ENCODE measurements at places on chromosomes 5 and 9.

DNA sequence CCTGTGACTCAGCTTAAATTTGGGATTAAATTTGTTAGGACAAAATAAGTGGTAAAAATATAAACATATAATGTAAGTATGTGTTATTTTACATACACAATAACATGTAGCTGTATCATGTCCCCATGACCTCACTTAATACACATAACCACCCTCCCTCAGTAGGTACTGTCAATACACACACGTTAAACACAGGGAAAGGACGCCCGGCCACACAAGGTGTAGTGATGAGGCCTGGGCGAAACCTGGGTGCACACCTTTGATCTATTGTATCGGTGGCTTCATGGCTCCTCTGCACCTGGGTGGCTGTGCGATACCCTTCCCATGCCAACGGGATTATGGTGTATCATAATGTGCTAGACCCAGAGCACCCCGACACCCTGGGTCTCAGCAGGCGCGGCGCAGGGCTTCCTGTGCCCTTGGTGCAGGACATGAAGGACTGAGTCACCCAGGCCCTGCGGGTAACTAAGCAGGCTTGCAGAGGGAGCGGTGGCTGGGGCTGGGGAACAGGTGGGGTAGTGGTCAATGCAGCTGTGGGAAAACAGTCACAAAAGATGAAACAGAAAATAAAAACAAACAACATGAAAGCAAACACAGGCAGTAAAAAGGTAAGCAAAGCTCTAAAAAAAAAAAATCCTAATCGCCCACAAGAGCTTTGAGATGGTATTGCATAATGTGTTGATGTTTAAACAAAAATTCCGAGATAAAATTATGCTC, 127.5 kb upstream of the RETREG1 start:
- DNase-seq: no peak

GRCh38 chr5:17436761-17437221, 61.2 kb upstream of the TAF11L2 start:
- DNase-seq: no peak

GRCh38 chr9:127133739-127134167, 11.3 kb upstream of the ANGPTL2 start:
- no peak for DNase-seq

DNA sequence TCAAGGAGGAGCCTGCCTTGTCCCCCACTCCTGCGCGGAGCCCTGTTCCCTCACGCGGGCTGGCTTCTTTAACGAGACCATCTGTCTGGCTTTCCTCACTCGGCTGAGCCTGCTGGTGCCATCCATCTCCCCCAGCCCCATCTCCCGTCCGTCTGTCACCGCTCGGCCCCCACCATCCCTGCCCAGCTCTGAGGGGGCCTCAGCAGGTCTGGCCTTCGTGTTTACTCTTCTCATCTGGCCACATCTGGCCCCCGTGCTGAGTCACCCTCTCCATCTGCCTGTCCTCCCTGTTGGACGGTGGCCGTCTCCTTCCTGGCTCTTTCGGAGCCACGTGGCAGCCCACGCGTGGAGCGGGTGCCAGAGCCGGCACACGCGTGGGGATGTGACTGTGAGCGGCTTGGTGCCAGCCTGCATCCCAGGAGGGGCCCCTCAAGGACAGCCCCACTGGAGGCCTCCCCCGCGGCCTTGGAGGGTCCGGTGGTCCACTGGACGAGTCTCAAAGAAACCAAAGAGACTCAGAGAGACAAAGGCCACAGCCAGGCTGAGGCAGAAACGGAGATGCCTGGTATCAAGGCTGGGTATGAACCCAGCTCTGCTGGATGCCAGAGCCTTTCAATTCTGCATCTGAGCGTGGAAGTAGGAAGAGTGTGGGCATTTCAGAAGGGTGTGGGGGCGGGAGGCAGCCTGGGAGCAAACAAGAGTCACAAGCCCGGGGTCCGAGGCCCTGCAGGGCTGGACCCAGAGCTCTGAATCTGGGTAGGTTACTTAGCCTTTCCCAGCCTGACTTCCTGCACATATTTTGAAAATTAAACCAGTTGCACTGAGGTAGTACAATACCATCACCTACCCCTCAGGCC, 76.7 kb upstream of the UNC5A start:
- DNase-seq: no peak

DNA sequence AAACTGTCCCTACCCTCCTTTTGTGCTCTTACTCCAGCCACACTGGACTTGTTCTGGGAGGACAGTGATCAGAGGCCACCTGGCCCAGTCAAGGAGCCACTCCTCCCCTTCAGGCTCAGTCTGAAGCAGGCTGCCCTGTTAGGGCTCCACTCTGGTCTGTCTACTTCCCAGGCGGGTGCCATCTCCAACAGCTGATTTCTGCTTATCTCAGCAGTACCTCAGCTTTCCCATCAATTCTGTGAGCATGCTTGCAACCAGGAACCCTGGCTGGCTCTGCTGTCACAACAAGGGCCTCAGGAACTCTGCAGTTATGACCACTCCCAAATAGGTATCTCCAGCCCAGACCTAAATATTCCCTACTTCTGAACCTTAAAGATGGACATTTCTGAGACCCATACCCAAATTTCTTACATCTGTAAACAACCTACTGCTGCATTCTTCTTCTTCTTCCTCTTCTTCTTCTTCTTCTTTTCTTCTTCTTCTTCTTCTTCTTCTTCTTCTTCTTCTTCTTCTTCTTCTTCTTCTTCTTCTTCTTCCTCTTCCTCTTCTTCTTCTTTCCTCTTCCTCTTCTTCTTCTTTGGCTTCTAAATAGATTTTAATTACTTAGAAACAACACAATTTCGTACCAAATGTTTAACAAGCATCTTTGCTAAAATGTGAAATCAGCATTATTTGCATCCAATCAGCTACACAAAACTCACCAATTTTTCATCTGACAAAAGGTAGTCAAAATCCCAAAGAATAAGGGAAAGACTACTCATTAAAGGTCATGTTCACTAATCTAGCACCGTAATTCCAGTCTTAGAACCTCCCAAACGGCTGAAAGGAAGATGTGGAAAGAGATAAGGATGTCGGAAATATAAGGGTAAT, 13.6 kb upstream of the SLC22A4 start:
- DNase-seq: no peak

DNA sequence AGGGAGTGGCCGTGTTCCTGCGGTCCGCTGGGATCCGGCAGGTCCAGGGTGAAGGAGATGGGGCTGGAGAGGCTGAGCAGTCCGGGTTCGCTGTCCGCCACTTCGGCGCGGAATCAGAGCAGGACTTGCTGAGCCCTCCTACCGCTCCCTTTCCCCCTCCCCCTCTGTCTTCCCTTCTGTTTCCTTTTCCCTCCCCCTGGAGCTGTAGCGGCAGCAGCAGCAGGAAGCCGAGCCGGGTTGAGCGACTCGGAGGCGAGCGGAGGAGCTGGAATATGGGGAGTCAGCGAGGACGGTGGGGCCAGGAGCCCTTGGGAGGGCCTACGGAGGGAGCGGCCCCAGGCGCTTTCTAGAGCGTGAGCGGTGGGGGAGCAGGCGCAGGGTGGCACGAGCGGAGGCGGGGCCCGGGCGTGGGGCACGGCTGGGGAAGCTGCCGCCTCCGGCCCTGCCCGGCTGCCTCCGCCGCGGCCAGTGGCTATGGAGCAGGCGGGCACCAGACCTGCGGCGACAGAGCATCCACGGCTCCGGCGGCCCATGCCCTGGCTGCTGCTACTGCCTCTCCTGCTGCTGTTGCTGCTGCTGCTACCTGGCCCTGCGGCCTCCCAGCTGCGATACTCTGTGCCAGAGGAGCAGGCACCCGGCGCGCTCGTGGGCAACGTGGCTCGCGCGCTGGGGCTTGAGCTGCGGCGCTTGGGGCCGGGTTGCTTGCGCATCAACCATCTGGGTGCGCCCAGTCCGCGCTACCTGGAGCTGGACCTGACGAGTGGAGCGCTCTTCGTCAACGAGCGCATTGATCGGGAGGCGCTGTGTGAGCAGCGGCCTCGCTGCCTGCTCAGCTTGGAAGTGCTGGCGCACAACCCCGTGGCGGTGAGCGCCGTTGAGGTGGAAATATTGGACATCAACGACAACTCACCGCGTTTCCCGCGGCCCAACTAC, at the start of gene PCDHAC2:
Gene PCDHAC2, plus strand, starts transcription at position 184 of the 933 bp plus-strand sequence. Its CDS starts 291 bp downstream, at position 475.
- no peak for DNase-seq

- DNase-seq: no peak
Measured at GRCh38 chr5:178740181-178740557, 9.7 kb upstream of the ZNF354A start.

DNA sequence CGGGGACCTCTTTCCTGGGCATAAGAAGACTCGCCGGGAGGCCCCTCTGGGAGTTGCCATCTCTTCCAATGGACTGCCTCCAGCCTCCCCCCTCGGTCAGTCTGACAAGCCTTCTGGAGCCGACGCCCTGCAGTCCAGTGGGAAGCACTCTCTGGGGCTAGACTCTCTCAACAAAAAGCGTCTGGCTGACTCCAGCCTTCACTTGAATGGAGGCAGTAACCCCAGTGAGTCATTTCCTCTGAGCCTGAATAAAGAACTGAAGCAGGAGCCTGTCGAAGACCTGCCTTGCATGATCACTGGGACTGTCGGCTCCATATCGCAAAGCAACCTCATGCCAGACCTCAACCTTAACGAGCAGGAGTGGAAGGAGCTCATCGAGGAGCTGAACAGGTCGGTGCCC, 28.4 kb upstream of the LTC4S start:
- DNase-seq: no peak

DNA sequence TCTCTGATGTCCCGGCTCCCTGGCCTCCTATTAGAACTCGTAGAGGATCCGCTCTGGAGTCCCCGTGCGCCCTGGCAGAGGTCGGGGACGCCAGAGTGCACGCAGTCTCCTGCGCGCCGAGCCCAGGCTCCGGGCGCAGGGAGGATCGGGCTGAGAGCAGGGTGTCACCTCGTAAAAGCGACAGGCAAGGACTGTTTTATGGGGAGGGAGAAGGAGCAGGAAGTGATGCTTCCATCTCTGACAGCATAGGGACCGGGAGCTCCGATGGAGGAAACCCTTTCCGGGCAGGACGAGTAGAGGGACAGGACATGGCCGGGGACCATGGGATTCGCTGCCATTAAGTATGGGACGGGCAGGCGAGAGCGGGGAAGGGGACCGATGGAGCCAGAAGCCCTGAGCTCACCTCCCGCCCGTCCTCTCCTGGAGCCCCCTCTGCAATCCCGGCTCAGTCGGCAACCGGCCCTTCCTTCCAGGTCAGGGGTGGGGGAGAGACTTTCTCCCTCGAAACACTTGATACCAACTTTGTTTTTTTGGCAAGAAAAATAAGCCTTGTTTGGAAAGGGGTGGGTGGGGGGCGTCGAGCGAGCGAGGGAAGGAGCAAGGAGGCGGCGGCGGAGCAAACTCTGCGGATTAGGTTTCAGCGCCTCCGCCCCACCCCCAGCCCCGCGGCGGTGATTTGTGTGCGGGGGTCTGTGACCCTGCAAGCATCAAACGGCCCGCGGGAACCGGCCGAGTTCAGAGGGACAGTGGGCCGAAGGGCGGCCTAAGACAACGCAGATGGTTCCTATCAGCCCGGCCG, 12.6 kb downstream of the LMX1B start:
- DNase-seq: no peak

GRCh38 chr5:6714226-6715041, 1.2 kb downstream of the TENT4A start:
- peak; percentile 13 for DNase-seq

GRCh38 chr5:55575815-55576583, 41.2 kb upstream of the PLPP1 start:
- DNase-seq: no peak

GRCh38 chr9:81628897-81629296, 60.5 kb downstream of the TLE1 start:
- no peak for DNase-seq

GRCh38 chr5:165079389-165079788, 1574.0 kb downstream of the MAT2B start:
- no peak for DNase-seq

- DNase-seq: no peak
Measured at GRCh38 chr5:174571662-174572397, 152.6 kb upstream of the MSX2 start.

DNA sequence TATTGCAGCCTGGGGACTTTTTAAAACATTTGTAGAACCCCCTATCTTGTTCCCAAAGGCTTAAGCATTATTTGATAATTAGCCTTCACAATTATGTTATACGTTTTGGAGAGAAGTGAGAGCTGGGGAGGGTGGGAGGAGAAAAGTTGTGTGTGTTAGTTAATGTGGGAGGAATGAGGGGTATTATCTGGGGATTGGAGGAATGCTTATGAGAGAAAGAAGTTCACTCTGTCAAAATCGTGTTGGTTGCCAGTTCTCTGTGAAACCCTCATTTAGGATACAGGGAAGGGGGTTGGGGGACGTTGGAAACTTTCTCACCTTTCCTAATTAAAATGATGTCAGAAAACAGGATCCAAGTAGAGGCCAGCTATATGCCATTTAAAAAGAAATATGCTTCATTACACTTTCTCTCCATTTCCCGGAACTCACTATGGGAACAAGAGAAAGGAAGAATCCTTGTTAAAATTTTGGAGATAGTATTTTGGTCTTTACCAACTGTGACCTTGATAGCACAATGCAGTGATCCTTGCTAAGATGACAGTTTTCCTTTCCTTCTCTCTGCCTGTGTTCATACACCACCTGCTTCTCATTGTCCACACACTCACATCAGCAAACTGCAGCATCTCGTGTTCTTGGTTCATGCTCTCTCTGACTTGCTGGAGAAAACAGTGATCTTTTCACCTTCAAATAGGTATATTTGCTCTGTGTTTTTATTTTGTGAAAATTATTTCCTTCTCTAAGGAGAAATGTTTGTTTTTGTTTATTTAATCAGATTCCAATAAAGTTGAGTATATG, 336.7 kb upstream of the CLINT1 start:
- DNase-seq: no peak

GRCh38 chr5:109105631-109106267, 304.0 kb downstream of the PJA2 start:
- DNase-seq: no peak

GRCh38 chr5:151757233-151758140, 944 bp downstream of the ATOX1 start:
- DNase-seq: peak; percentile 24

GRCh38 chr9:122125158-122125508, 32.0 kb upstream of the TTLL11 start:
- peak; percentile 77 for DNase-seq

DNA sequence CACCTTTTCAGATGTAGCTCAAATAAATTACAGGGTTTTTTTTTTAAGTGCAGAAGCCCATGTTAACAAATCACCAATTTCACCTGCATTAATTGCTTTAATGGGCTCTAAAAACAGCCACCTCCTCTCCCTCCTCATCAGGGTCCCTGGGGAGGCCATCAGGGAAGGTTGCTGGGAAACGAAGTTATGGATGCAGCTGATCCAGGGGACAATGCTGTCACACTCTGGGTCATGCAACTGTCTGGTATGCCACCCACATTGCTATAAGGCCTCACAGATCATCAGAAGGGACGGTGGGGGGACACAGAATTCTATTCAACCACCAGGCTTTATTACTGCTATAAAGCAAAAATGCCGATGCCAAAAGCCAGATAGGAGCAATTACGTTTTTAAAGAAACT, 9.3 kb downstream of the WHRN start:
- no peak for DNase-seq

- DNase-seq: no peak
Measured at GRCh38 chr5:177336112-177336511, 15.4 kb downstream of the LMAN2 start.

- DNase-seq: no peak
Measured at GRCh38 chr5:135308752-135309151, 90.3 kb downstream of the MACROH2A1 start.

GRCh38 chr5:113224605-113225065, 210.2 kb downstream of the TSSK1B start:
- DNase-seq: no peak

GRCh38 chr5:126368239-126368812, 54.9 kb upstream of the GRAMD2B start:
- DNase-seq: no peak

GRCh38 chr9:17744786-17745185, 165.9 kb downstream of the SH3GL2 start:
- no peak for DNase-seq

GRCh38 chr5:124309241-124309980, 437.0 kb downstream of the ZNF608 start:
- DNase-seq: no peak

- DNase-seq: no peak
Measured at GRCh38 chr5:33563983-33564908, 123.5 kb downstream of the TARS1 start.
